Activated CD4-positive, alpha-beta T cell treated with anti-CD3 and anti-CD28 coated beads for 36 hours (primary cell): ENCODE measurements at places on chromosomes 6 and 20. TPM values are rescaled to one million over a fixed set of nuclear protein-coding genes. Genes with fewer than 3 reads are reported as not detected.

- no peaks in the 10 kb centered on the region for H3K36me3 ChIP-seq
- H3K27me3 ChIP-seq: no peaks in the 10 kb centered on the region
- H3K4me3 ChIP-seq: no peak overlapping the region
- DNase-seq: no peak
- H3K27ac ChIP-seq: no peak overlapping the region
- H3K4me1 ChIP-seq: no peaks in the 10 kb centered on the region
These were observed 382.7 kb downstream of the C6orf118 start for GRCh38 chr6:164926686-164927085.

- H3K27me3 ChIP-seq: peaks cover 3% of the 10 kb centered on the region
- no peak overlapping the region for H3K27ac ChIP-seq
- no peaks in the 10 kb centered on the region for H3K4me1 ChIP-seq
- DNase-seq: no peak
- H3K36me3 ChIP-seq: no peaks in the 10 kb centered on the region
- H3K4me3 ChIP-seq: no peak overlapping the region
These were observed 41.8 kb upstream of the TINAG start for GRCh38 chr6:54266400-54266923.

DNA sequence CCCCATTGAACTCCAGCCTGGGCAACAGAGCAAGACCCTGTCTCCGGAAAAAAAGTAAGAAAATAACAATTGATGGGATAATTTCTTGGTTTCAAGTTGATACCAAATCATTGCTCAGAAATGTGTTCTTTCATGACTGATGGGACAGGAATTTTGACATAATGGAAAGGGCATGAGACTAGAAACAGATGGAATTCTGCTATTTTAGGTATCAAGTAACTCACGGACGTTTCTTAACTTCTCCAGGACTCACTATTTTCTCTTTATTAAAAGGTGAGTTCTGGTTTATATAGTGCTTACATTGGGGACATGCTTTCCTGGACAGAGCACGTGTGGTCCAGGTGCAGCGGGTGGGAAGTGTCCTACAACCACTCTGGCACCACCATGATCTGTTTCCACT lies 6.0 kb upstream of the DSP start:
- no peak for DNase-seq
- H3K27ac ChIP-seq: no peak overlapping the region
- H3K4me3 ChIP-seq: no peak overlapping the region
- H3K36me3 ChIP-seq: no peaks in the 10 kb centered on the region
- peaks cover 1% of the 10 kb centered on the region for H3K4me1 ChIP-seq

DNA sequence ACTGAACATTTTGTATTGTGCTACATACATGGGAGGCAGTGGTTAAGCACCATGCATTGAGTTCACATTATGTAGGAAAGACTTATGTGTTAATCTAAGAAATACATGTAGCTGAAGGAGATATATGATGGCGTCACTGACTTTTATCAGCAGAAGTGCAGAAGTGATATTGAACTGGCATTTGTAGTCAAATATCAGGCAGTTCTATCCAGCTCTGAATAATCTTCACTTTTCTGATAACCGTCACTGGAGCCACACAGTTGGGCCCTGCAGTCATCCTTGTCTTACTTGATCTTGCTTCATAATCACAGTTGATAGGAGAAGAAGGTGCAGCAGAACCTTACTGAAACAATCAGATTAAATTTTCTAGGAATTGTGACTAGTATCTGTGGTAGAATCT lies 26.4 kb downstream of the CRISP1 start:
- no peak for DNase-seq
- no peaks in the 10 kb centered on the region for H3K27me3 ChIP-seq
- H3K36me3 ChIP-seq: no peaks in the 10 kb centered on the region
- H3K27ac ChIP-seq: no peak overlapping the region
- no peak overlapping the region for H3K4me3 ChIP-seq
- H3K4me1 ChIP-seq: no peaks in the 10 kb centered on the region

TFAP2B gene
- not detected for total RNA-seq
